ENCODE measurements at places on chromosomes 3 and 15.

DNA sequence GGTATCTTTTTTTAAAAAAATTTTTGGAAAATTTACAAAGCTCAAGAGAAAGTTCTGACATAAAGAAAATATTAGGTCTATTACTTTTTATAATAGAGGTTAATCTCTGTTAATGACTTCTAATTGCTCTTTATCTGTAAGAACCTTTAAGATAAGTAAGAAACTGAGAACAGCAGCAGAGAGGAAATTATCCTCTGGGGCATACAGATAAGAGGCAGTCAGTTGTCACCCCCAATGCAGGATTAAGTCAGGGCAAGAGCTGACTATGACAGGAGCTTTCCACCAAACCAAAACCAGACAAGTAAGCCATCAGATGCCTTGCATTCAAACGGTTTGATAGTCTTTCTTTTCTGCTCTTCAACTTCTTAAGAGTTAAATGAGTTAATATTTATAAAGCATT is 149.0 kb downstream of the GSK3B start:
- no peak for DNase-seq

DNA sequence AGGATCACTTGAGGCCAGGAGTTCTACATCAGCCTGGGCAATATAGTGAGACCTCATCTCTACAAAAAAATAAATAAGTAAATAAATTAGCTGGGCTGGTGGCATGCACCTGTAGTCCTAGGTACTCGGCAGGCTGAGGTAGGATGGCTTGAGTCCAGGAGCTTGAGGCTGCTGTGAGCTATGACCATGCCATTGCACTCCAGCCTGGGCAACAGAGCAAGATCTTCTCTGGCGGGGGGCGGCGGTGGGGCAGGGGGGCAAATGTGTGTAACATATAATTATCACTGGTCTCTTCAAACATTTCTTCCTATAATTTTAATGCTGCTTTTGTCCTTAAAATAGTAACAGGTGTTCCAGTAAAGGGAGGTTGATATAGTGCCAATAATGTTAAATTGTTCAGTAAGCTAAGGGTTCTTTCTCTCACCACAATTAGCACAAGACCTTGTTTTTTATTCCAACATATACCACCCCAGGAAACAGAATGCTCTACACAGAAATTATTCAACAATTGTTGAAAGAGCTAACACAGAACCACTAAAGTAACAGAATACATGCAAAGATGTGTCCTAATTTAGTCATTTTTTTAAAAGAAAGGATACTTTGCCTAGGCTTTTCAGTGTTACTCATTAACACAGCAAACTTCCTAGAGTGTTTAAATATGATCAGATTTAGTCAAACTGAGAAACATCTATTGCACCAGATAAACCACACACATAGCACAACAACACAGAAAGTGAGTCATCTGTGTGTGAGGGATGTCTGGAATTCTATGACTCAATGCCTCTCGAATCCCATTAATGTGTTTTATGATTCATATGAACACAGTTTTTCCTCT is 29.1 kb downstream of the ANKRD28 start:
- DNase-seq, result no peak

DNA sequence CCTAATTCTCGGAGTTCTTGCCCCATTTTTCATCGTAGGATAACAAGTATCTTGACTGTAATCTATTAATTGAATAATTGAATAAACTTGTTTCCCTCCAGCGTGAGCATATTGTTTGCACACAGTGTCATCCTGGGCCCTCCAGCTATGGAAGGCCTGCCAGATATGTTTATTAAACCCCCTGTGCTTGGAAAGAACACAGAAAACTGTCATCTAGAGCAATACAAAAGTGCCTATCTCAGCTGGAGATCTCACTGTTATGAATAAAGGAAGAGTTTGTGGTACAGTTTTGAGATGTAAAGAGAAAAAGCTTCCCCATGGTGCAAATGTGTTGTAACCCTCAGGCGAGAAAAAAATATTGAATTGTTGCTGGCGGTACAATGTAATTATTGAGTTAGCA is 405.9 kb downstream of the SOX2 start:
- no peak for DNase-seq

GRCh38 chr3:43892061-43892460 is 201.3 kb downstream of the ABHD5 start:
- no peak for DNase-seq

DNA sequence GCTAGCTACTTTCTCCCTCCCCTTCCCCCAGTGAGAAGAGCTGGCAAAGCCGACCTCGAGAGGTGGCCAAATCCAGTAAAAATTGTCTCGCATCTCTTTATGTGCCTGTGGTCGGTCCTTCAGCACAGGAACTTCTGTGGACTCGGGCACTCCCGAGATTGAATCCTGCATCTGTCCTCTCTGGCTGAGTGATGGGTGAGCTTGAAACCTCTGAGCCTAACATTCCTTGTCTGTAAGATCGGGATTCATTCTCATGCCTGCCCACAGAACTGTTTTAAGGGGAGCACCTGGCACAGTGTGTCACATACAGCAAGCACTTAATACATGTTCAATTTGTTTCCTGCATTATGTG is 11.3 kb downstream of the CX3CR1 start:
- DNase-seq, result no peak

DNA sequence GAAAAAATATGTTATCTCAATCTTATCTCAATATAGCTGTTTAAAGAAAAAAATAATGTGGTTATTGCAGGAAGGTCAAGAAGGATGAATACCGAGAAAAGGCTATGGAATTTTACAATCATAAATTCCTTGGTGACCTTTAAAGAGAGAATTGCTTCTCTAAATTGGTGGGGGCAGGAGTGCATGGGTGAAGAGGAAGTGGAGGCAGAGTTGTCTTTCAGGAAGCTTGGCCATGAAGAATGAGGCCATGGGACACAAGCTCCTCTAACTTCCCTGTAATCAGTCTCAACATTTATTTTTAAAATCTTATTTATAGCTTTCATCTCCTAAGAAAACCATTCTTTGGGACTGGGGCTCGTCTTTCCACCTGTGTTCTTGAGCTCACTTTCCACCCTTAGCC is 22.4 kb upstream of the ALDH1A2 start:
- DNase-seq, result no peak
